ENCODE measurements at places on chromosomes 1 and 21. TPM values are rescaled to one million over a fixed set of nuclear protein-coding genes. Genes with fewer than 3 reads are reported as not detected.
A peak's percentile ranks its signal among the peaks of the same experiment; 100 is the strongest.

DNA sequence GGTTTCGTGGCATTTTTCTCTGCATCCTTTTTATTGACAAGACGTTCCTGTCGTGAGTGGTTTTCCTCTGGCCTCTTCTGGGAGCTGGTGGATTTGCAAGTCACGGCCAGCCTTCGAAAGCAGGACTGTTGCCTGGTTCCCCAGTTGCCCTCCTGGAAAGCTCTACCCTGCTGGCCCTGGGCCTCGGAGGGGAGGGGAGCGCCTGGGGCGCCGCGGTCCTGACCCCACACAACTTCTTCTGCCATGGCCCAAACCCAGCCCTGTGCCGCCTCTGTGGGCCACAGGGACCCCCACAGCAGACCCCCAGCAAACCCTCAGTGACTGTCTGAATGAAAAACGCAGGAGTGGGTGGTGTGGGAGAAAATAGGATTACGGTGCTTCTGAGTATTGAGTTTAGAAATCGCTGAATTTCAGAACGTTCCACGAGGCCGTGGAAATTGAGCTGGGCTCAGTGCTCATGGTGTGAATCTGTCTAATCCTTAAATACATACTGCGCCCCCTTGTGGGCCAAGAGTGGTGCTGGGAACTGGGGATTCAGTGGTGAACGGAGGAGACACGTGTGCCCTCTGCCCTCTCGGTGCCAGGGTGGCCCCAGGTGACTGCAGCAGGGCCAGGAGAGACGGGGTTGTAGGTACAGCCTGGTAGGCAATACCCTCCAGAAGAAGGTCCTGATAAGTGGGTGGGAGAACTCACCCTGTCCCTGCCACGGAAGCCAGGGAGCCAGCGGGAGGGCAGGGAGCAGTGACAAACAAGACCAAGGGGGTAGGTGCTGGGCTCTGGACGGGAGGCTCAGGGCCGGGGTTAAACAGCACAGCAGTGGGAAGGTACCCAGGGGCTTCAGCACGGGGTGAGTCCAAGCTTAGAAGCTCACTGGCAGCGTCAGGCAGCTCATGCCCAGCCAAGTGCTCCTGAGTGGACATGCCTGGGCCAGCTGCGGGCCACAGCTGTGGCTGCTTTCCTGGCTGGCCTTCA, 101.2 kb upstream of the COL6A1 start:
- DNase-seq = peak; percentile 67

DNA sequence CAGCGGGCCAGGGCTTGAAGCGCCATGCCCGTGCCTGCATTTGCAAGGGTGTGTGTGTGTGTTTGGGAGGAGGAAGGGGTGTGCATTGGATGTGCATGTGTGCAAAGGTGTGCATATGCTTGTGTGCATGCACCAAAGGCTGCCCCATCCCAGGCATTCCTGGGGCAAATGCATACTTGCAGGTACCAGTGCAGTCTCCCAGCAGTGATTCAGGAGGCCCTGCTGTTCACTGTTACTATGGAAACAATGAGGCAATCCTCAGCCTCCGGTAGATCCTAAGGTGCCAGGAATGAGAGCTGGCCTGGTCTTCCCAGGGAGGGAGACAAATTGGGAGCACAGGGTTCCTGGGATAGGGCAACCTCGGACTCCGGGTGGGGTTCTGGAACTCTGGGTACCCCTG, 7.5 kb upstream of the FNDC5 start:
- DNase-seq = peak; percentile 67

- DNase-seq = no peak
These were observed 26.3 kb downstream of the KIAA0319L start for GRCh38 chr1:35530946-35531345.

DNA sequence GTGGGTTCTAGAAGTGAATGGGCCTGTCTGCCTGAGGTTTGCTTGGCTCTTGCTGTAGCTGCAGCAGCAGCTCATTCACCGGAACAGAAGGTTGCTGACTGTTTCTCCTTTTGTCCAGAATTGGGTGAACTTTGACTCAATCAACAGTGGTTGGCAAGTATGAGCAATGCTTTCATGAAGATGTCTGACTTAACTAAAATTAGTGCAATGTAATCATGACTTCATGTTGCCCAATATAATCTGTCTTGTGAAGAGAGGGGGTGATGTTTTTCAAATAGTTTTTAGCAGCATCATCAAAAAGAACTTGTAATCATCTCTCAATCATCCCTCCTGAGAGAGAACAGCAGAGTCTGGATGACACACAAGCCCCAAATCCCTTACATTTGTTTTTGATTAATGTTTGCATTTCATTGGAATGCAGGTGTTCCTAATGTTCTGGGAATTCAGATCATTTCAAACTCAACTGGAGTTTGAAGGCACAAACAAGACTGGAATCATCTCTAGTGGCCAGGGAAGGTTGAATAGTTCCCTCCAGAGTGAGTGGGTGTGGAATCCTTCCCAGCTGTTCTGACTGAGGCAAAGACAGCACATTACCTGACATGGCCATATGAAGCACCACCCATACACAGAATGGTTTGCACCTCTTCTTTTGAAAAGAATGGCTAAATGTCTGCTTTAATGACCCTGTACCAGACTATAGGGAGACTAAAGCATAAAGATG, 82.9 kb downstream of the HLX start:
- peak; percentile 88 for DNase-seq

DNA sequence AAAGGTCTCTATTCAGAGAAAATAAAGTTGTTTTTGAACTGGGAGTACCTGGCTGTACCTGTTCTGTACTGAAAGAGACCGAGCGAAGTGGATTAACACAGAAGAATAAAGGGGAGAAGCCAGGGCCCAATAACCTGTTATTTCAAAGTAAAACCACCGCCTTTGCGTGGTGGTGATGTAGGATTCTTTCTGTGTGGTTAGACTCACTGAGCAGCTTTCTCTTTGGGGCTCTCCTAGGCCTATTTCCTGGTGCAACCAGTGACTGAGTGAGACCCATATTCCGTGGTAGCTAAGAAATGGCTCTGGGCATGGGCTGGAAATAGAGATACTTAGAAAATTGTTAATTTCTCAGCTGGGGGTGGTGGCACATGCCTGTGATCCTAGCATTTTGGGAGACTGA, 99.9 kb downstream of the XCL2 start:
- no peak for DNase-seq

DNA sequence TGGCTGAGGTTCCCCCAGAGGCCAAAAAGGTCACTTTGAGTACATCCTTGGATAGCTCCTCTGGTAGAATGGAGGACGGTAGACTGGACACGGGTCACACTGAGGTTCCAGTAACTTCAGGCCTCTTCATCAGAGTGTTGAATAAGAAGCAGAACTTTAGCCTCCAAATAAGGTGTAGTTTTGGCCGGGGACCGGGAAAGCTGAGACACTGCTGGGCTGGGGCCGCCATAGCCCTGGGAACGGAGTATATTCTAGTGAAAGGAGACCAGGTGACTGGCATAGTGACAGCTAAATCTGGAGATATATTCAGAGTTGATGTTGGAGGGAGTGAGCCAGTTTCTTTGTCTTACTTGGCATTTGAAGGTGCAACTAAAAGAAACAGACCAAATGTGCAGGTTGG, 84.1 kb downstream of the EVA1C start:
- DNase-seq = no peak

DNA sequence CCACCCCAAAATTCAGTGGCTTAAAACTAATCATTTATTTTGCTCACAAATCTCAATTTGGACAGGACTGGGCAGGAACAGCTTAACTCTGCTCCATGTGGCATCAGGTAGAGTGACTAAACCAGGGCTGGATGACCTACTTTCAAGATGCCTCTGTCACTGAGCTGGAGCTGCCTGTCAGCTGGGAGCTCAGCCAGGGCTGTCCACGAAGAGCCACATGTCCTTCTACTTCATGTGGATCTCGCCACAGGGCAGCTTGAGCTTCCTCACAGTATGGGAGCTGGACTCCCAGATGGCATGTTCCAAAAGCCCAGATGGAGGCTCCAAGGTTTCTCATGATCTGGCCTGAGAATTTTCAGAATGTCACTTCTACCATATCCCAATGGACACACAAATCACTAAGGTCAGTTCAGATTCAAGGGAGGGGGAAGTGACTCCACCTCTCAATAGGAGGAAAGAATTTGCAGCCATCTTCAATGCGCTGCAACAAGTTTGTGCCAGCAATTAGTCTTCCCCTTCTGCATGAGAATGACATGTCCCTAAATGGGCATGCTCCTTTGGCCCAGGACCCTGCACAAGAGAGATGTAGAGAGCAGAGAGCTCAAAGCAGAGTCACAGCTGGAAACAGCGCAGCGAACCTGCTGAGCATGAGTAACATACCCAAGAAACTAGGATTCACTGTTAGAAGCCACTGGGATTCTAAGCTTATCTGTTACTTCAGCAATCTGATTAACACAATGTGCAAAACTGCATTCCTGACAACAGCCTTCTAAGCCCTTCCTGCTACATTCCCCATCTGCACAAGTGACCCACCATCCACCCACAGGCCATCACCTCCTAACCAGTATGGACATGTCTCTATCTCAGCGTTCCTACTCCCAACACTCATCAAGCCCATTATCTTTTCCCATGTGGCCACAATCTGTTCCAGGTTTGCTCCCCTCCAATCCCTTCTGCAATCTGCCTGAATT, 17.0 kb downstream of the HLCS start:
- peak; percentile 76 for DNase-seq

DNA sequence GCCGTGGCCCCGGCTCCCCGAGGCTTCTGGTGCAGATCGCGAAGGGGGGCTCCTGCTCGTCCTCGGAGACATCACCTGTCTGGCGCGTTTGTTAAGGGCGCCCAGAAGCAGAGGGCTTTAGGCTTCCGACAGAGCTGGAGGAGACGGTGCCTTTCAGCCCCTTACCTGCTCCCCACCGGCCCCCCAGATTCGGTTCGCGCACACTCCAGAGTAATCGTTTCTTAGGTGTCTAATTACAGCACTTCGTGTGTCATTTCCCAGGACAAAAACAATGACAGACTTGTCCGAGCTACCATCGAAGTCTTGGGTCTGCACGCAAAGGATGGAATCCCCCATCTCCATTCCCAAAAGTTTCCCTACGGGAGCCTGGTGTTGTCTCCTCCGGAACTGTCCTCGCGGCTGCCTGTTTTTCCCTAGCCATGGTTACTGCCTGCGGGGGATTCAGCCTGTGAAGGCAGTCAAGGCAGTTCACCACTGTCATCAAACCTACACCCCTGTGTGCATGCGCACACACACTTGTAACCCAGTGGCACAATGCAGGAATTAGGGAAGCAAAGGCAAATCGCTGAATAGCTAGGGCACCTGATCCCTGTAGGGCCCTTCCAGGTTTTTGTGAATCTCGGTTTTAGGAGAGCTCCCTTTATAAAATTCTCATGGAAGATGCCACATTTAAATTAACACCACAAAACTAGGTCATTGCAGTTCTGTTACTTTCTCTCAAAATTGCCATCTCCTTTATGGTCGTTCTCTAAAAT, 738 bp upstream of the CDC42BPA start:
- peak; percentile 61 for DNase-seq

DNA sequence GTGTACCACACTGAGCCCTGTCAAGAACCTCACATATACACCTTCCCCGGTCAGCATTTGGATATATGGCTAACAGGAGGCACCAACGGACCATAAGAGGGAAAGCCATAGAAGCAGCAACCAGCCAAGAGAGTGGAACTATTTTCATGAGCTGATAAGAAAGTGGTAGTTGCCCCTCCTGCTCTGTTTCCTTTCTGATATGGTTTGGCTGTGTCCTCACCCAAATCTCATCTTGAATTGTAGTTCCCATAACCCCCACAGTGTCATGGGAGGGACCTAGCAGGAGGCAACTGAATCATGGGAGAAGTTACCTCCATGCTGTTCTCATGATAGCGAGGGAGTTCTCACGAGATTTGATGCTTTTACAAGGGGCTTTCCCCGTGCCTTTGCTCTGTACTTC, 366.1 kb upstream of the DAB1 start:
- DNase-seq = no peak

DNA sequence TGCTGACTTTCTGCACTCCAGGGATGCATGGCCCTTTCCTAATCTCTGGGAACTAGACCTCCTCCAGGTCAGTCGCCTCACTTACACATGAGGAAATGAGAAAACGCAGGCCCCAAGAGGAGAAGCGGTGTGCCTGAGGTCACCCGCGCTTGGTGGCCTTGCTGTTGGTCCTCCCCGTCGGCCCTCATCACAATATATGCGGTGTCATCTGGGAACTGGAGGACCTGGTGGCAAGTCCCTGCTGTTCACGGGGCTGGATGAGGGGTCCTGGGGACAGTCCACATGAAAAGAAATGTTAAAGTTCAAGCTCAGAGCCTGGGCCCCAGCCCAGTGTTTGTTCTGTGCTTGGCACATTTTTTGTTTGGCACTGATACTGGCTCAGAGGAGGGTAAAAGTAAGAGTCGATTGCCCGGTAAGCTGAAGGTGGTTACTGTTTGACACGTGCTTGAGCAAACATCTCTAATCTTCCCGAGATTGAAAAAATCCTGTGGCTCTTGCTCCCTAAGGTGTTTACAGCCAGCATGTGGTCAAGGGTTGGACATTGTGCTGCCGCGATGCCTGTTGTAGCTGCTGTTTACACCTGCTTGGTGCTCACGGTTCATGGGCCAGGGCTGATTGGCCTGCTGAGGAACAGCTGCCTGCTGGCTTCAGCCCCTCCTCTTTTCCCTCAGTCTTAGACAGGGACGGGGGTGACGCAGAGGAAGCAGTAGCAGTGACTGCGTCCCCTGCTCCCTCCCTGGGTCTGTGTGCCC, 5.2 kb downstream of the COQ8A start:
- DNase-seq = no peak

DNA sequence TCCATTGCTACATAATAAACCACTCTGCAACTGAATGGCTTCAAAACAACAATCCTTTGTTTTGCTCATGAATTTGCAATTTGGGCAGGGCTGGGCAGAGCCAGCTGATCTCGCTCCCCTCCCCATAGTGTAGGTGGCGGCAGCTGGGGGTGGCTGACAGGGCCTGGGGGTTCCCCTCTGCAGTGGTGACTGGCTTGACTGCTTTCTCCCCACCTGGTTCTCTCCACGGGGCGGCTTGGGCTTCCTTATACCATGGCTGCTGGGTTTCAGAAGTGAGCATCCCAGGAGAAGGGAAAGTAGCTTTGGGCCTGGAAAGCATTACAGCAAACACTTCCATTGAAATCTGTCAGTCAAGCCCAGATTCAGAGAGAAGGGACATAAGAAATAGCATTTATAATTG, 129.7 kb upstream of the ZBTB40 start:
- no peak for DNase-seq

- DNase-seq = no peak
These were observed 25.2 kb downstream of the KIFAP3 start for GRCh38 chr1:170049176-170049800.

GRCh38 chr1:12416101-12416500, 186.3 kb downstream of the VPS13D start:
- no peak for DNase-seq

The RHD gene
- not detected for polyA plus RNA-seq

The AZIN2 gene
- 3.4 TPM for polyA plus RNA-seq

The RASAL2 gene
- polyA plus RNA-seq = 34.0 TPM

The CELSR2 gene
- 17.4 TPM for polyA plus RNA-seq

The DNASE2B gene
- not detected for polyA plus RNA-seq

The GSTM3 gene
- 5.4 TPM for polyA plus RNA-seq

The ECE1 gene
- polyA plus RNA-seq = 65.7 TPM

The RAB7B gene
- 47.9 TPM for polyA plus RNA-seq

All from mammary epithelial cell (primary cell).